Kidney capillary endothelial cell (primary cell): ENCODE measurements at places on chromosomes 4 and X.

GRCh38 chr4:23775694-23776093 lies 114.2 kb downstream of the PPARGC1A start:
- DNase-seq, result no peak

GRCh38 chr4:4268776-4269175 lies 20.8 kb upstream of the TMEM128 start:
- no peak for DNase-seq

DNA sequence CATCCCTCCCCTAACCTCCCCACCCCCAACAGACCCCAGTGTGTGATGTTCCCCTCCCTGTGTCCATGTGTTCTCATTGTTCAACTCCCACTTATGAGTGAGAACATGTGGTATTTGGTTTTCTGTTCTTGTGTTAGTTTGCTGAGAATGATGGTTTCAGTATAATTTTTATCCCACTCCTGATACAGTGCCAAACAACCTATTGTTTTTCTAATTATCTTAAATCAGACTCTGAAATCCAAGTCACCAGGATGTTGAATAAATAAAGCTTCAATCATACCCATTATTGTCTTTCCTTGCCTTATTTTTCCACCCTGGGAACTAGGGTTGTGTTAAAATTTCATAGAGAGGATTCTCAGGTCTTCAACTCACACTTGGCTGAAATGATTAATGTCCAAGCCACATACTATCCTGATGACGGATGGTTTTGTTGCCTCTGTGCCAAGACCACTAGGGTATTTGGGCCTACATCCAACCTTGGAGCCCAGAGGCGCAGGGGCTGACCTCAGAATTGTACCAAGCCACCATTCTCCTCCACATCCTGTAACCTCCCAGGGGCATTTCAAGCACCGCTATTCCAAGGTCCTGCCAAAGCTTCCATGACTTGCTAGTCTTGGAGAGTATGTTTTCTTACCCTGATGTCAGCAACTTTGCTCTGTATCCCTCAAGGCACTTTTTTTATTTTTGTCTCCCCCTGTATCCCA lies 332.4 kb downstream of the ARHGAP24 start:
- DNase-seq, result peak; percentile 68

DNA sequence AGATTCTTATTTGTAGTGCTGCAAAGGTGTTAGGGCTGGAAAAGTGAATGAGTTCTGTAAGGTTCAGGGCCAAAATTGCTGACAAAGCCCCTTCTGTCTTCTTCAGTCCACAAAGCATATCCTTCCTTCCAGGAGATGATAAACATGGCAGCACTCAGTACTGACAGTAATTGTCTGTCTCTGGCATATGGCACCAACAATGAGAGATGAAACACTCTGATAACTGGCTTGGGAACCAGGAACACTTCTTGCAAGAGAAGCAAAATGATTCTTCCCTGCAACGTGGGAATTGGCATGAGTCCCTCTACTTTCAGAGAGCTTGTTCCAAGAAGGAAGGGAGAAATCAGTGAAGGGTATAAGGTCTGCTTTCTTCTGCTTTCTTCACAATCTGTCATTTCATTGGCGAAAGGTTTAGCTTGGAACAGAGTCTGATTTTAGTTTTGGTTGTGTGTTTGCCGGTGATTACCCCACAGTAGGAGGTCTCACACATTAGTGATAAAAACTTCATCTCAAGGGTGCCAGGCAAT lies 963.3 kb downstream of the NLGN4X start:
- DNase-seq, result no peak

- DNase-seq, result no peak
These were observed 8.8 kb upstream of the NKX1-1 start for GRCh38 chr4:1414831-1415680.

DNA sequence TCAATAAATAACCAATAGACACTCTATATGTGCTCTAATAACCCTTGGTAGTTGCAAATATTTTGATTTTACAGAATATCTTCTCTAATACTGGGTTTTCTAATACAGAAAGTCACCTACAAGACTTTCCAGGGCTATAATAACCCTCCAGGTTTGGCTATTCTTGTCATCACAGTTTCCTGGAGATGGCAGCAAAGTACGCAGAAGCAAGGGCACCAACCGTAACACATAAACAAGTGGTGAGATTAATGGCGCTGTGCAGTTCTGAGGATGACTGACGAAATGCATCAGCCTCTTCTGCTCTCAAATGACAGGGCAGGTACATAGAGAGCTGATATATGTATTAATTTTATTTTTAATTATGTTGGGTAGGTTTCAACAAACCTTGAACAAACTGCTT lies 122.4 kb downstream of the C4orf33 start:
- DNase-seq, result peak; percentile 6

GRCh38 chr4:170674176-170674575 lies 584.4 kb upstream of the AADAT start:
- no peak for DNase-seq

GRCh38 chr4:90028460-90028859 lies 98.7 kb upstream of the CCSER1 start:
- DNase-seq, result no peak

- no peak for DNase-seq
These were observed 27.3 kb downstream of the ZNF330 start for GRCh38 chr4:141248029-141248428.

GRCh38 chrX:30835373-30835772 lies 53.7 kb downstream of the TAB3 start:
- DNase-seq, result no peak

GRCh38 chrX:22542641-22543040 lies 269.9 kb downstream of the CBLL2 start:
- no peak for DNase-seq

- DNase-seq, result no peak
These were observed 6.7 kb downstream of the RAB9A start for GRCh38 chrX:13695601-13696115.
